A549 (cell line): ENCODE measurements at places on chromosomes 7 and 10.

DNA sequence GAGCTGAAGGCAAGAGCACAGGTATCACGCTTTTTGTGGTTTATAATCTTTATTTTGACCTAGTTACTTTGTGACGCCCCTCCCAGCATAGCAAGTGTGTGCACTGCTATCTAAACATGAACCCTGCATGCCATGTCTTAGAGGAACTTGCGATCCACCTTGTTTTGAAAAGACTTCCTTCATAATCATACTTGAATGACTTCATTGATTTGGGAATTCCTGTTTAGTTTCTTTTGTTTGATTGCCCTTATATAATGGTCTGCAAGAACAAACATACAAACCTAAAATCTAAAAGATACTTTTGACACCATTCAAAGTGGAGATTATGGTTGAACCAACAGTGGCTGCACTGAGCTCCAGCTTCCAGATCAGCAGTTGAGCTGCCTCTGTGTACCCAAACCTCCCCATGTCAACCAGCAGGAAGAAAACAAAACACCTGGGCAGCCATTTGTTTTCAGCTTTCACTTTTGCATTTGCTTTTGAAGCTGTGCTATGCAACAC is 132.6 kb downstream of the CELF2 start:
- no peak for DNase-seq

- DNase-seq, result no peak
Observed at GRCh38 chr10:49131507-49132361, 2.1 kb downstream of the FAM170B start.

DNA sequence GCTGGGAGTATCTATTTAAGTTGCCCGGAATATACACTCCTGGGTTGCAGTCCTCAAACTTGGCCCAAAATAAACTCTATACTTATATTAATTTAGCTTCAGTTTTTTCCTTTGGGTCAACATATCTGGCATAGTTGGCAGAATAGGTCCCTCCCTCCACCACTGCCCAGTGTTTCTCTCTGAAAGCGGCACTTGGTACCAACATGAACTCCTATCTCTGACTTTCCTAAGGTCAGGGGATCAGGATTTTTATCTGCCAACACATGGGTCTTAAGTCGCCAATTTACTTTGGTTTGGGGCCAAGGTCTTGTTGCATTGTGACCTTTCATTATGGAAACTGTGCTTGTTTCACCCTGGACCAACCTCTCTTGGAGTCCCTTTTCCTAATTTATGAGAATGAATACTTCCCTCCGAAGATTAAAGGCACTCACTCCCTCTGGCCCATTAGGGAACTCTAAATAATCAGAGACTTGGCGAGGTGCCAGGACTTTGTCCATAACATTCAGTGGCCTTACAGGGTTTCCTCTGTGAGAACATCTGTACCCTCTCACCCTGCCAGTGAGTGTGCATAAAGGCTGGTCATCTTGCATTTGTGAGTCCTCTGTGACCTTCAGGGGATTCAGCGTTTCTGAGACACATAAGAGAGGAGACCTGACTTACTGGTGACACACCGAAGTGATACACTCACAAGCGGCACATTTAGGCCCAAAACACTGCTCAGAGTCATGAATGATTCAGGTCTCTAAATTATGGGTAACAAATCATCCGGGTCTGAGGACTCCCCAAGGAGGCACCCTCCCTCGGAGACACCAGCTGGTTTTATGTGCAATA is 19.7 kb upstream of the FKBP9 start:
- DNase-seq, result no peak

DNA sequence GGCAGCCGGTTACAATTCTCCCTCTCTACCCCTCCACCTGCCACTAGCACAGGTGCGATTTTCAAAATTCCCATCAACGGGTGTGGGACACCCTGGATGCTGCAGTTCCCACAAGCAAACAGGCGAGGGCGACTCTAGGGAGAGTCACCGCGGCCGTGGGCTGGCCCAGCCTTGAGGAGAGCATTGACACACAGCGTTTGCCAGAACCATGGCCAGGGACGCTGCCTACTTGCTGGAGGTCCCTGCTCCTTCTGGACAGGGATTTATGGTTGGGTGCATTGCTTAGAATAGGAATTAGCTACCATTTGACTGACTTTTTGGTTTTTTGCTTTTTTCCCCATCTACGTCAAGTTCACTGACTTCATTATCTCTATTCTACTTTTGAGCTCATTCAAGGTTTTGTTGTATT is 19.0 kb upstream of the CLDN4 start:
- peak; percentile 72 for DNase-seq

GRCh38 chr7:94655126-94655847 is 646 bp downstream of the SGCE start:
- DNase-seq, result peak; percentile 42

DNA sequence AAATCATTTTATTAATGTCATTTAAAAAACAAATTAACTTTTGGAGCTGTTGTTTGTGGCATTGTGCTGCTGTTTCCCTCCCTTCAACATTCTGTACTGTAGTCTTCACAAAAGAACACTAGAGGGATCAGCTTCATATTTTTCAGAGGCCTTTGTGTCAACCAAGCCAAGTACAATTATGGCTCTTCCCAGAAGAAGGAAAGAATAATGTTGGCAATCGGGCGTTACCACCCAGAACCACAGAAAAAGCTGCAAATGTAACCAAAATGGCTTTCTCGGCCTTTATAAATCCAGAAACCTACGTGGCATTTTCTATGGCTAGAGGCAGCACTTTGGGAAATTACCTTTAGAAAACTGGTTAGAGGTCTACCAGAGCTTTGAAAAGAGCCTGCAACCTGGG is 98.8 kb upstream of the COL1A2 start:
- peak; percentile 64 for DNase-seq

GRCh38 chr10:93103953-93104352 is 30.3 kb downstream of the CYP26A1 start:
- no peak for DNase-seq

- DNase-seq, result no peak
Observed at GRCh38 chr7:15219758-15220157, 317.2 kb upstream of the DGKB start.

- DNase-seq, result peak; percentile 79
Observed at GRCh38 chr10:49592726-49593563, 17.2 kb upstream of the SLC18A3 start.

- DNase-seq, result no peak
Observed at GRCh38 chr10:98405422-98405821, 9.6 kb downstream of the PYROXD2 start.
